Activated T-helper 2 cell treated with anti-CD3 and anti-CD28 coated beads, Interferon-gamma antibody, Interleukin-2, Interleukin-4, amounts not matched to agents 10 μg/mL and 5 μg/mL and 100 μg/mL, durations not matched to agents 14 hours and 24 hours and 36 hours (primary cell): ENCODE measurements at places on chromosomes 12 and 14. TPM values are rescaled to one million over a fixed set of nuclear protein-coding genes. Genes with fewer than 3 reads are reported as not detected.

The AKAP3 gene
- total RNA-seq = 0.55 and 0.71 TPM in 2 replicates

The KRT8 gene
- 0.18 and 0.25 TPM in 2 replicates for total RNA-seq

The KRT76 gene
- total RNA-seq = not detected in 2 replicates

The CCER1 gene
- total RNA-seq = not detected in 2 replicates

The RAD9B gene
- total RNA-seq = 0.28 and 0.41 TPM in 2 replicates

GRCh38 chr12:67468549-67469245 is 179.8 kb upstream of the DYRK2 start:
- DNase-seq = no peak
